ENCODE measurements at places on chromosomes 7 and 10. TPM values are rescaled to one million over a fixed set of nuclear protein-coding genes. Genes with fewer than 3 reads are reported as not detected.
A peak's percentile ranks its signal among the peaks of the same experiment; 100 is the strongest.

Gene DPYSL4
- 0.31 TPM for total RNA-seq

Gene CABCOCO1
- 0.24 TPM for total RNA-seq

Gene DTX2
- total RNA-seq: 15.6 TPM

Gene PRKRIP1
- 19.4 TPM for total RNA-seq

Gene TES
- 14.1 TPM for total RNA-seq

Gene FOXI2
- total RNA-seq: not detected

Gene CEP41
- total RNA-seq: 15.5 TPM

Gene SYT15B
- total RNA-seq: 0.24 TPM

Gene COL28A1
- total RNA-seq: 0.06 TPM

Gene ZCCHC24
- 33.9 TPM for total RNA-seq

Gene SRRM3
- total RNA-seq: not detected

Gene NMT2
- 29.4 TPM for total RNA-seq

Gene GLCCI1
- 15.5 TPM for total RNA-seq

Gene STOX1
- not detected for total RNA-seq

DNA sequence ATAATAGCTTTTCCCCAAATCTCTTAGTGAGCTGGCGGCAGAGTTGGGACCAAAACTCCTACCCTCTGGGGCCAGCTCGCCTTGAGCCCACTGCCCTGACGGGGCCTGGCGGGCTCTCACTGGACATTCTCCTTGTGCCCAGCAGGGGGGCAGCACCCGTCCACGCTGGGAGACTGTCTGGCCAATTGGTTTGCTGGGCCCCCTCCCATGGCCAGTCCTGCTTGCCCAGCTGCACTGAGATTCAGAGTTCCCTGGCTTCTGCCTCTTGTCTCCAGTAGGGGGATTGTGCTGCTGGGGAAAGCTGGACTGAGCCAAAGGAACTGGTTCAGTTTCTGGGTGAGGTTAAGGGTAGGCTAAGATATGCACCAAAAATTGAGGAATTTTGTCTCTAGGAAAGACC is 59.8 kb downstream of the RAMP3 start:
- no peak overlapping the region for H3K27ac ChIP-seq
- no peaks in the 10 kb centered on the region for H3K4me1 ChIP-seq
- H3K27me3 ChIP-seq: peaks cover 40% of the 10 kb centered on the region

DNA sequence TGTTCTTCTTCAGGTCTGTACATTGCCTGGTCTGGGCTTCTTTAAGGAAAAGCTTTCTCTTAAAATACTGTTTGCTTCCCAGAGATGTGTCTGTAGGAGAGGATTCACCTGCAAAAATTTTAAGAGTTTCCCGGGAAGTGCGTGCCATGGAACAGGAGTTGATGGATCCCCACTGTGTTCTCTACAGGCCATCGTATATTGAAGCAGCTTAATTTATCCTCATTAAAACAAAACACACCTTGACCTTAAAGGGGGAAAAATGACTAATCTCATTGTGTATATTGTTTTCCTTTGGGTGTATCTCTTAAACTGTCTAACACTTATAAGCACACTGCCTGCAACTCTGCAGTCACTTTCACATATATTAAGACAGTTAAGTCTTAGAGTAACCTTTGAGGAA is 111.4 kb downstream of the ST7 start:
- H3K4me1 ChIP-seq: peaks cover 54% of the 10 kb centered on the region
- no peaks in the 10 kb centered on the region for H3K27me3 ChIP-seq
- H3K27ac ChIP-seq: no peak overlapping the region

DNA sequence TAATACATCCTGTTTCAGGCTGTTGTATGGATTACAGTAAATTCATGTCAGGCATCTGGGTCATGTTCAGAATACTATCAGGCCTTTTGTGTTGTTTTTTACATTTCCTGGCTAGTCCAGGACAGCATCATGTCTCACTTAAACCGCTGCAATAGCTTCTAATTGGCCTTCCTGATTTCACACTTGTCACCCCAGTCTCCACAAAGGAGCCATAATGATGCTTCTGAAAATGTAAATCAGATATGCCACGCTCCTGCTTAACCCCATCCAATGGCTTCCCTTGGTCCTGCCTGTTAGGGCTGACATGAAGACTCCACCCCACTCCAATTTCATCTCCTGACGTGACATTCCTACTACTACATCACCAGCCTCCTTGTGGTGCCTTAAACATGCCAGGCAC is 220.0 kb downstream of the CACNA2D1 start:
- H3K27ac ChIP-seq: no peak overlapping the region
- no peak overlapping the region for H3K4me3 ChIP-seq
- no peaks in the 10 kb centered on the region for H3K27me3 ChIP-seq
- DNase-seq: no peak
- H3K36me3 ChIP-seq: no peaks in the 10 kb centered on the region
- no peaks in the 10 kb centered on the region for H3K4me1 ChIP-seq

DNA sequence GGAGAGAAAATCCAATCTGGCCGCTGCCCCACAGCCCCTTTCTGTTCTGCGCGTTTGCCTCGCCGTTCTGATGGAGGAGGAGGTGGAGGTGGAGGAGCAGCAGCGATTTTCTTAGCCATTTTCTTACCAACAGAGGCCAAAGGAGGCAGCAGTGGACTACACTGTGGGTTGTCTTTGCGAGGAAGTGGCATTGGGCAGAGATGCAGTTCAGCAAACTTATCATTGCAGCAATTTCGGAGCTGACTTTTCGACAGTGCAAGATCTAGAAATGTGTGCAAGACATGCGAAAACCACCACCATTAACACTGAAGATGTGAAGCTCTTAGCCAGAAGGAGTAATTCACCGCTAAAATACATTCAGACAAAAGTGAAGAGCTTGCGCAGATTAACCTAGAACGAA is 1.9 kb upstream of the ARL4A start:
- H3K27ac ChIP-seq: peak overlapping the region; percentile 77
- H3K4me3 ChIP-seq: peak overlapping the region; percentile 10
- DNase-seq: no peak
- peaks cover 42% of the 10 kb centered on the region for H3K4me1 ChIP-seq
- no peaks in the 10 kb centered on the region for H3K27me3 ChIP-seq

DNA sequence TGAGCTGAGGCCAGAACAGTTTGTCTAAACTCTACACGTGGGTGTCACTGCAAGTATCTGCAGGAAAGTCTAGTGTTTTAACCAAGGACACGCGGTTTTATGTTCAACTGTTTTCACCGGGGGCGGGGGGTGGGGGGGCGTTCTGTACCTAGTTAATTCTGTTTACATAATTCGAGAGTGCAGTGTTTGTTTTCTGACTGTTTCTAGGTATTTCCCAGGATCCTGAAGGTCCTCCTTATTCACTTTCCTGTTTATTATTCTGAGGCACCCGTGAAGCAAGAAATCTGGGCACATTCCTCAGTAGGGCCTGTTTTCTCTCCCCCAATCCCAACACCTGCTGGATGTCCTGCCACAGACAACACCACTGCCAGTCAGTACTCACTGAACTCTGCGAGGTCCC is 7.6 kb downstream of the LOXL4 start:
- peaks cover 1% of the 10 kb centered on the region for H3K27me3 ChIP-seq
- H3K36me3 ChIP-seq: no peaks in the 10 kb centered on the region
- H3K4me3 ChIP-seq: no peak overlapping the region
- H3K27ac ChIP-seq: no peak overlapping the region
- DNase-seq: no peak
- H3K4me1 ChIP-seq: peaks cover 26% of the 10 kb centered on the region

- no peak overlapping the region for H3K4me3 ChIP-seq
- H3K4me1 ChIP-seq: peaks cover 28% of the 10 kb centered on the region
- H3K27me3 ChIP-seq: peaks cover 12% of the 10 kb centered on the region
- no peaks in the 10 kb centered on the region for H3K36me3 ChIP-seq
- no peak for DNase-seq
- no peak overlapping the region for H3K27ac ChIP-seq
These were observed 240.9 kb upstream of the GRB10 start for GRCh38 chr7:51023547-51023946.

DNA sequence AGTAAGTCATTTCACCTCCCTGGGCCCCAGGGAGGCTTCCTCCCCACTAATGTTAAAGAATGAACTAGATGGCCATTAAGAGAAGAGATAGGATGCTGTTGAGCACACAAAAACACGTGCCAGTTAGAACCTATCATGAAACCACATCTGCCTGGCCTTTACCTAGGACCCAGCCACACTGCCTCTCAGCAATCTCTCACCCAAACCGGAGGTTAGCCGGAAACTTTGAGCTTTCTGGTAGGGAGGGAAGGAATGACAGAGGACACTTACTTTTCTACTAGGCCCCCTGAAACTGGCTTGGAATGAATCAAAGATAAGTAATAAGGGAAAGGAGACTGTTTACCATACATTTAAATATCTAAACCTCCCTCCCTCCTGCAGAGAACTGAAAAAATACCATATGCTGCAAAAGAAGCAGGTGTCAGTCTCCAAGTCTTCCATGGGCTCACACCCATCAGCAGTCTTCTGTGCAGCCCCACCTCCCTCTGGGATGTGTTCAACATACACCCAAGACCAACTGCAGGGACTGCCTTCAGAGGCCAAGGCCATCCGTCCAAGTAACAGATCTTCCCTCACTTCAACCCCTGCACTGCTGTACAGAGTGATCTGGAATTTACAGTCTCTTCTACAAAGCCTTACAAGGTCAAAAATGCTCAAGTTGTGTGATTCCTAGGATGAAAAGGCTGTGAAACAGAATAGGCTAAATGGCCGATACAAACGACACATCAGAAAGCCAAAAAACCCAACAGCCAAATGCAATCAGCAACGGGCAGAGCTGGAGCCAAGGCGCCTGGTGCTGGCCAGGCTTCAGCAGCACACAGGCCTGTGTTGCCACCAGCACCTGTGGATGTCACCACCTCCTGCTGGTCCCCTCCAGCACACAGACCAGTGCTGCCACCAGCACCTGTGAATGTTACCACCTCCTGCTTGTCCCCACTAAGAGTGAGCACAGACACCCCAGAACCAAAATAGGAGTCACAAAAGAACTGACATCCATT is 42.4 kb downstream of the SORBS1 start:
- H3K27ac ChIP-seq: no peak overlapping the region
- 0 out of 2 replicates have a peak, but pooled peaks cover 6% of the 10 kb centered on the region for H3K4me1 ChIP-seq
- no peaks in the 10 kb centered on the region for H3K27me3 ChIP-seq

- DNase-seq: no peak
- no peak overlapping the region for H3K27ac ChIP-seq
- H3K27me3 ChIP-seq: peaks cover 34% of the 10 kb centered on the region
- peaks cover 8% of the 10 kb centered on the region for H3K4me1 ChIP-seq
These were observed 480.8 kb downstream of the RPS24 start for GRCh38 chr10:78514459-78514858.

DNA sequence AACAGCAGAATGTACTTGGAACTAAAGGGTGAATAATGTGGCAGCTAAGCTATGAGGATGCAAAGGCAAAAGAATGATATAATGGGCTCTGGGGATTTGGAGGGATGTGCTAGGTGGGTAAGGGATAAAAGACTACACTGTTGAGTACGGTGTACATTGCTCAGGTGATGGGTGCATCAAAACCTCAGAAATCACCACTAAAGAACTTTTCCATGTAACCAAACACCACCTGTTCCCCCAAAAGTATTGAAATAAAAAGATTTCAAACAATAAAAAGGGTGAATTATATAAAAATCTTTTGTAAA is 1.6 kb upstream of the CHCHD2 start:
- H3K36me3 ChIP-seq: peaks cover 18% of the 10 kb centered on the region
- no peak overlapping the region for H3K27ac ChIP-seq
- DNase-seq: no peak

GRCh38 chr10:125756196-125756595 is 19.4 kb downstream of the MMP21 start:
- H3K4me3 ChIP-seq: no peak overlapping the region
- no peaks in the 10 kb centered on the region for H3K27me3 ChIP-seq
- DNase-seq: no peak

DNA sequence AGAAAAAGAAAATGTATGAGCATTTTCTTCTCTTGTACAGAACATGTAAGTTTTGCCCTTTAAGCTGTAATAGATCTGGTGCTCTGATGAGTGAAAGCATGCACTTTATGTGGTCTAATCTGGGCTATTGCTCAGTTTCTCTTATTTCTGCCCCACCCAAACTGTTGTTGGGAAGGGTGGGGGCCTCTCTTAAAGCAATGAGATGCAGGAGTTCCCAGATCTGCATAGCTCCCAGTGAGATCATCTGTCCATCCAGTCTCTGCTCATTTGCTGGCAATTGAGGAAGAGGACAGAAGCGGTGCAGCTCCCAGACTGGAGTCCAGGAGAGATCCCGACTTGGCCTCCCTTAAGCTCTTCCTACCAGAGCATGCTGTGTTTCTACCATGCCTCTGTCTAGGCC is 114.9 kb upstream of the SORCS3 start:
- no peak for DNase-seq
- no peaks in the 10 kb centered on the region for H3K36me3 ChIP-seq
- H3K27ac ChIP-seq: no peak overlapping the region
- H3K4me1 ChIP-seq: no peaks in the 10 kb centered on the region
- peaks cover 9% of the 10 kb centered on the region for H3K27me3 ChIP-seq
- H3K4me3 ChIP-seq: no peak overlapping the region

- no peak overlapping the region for H3K4me3 ChIP-seq
- no peaks in the 10 kb centered on the region for H3K4me1 ChIP-seq
- H3K36me3 ChIP-seq: peaks cover 4% of the 10 kb centered on the region
- H3K27ac ChIP-seq: no peak overlapping the region
- H3K27me3 ChIP-seq: peaks cover 3% of the 10 kb centered on the region
These were observed 13.1 kb downstream of the BRAT1 start for GRCh38 chr7:2542011-2542915.

DNA sequence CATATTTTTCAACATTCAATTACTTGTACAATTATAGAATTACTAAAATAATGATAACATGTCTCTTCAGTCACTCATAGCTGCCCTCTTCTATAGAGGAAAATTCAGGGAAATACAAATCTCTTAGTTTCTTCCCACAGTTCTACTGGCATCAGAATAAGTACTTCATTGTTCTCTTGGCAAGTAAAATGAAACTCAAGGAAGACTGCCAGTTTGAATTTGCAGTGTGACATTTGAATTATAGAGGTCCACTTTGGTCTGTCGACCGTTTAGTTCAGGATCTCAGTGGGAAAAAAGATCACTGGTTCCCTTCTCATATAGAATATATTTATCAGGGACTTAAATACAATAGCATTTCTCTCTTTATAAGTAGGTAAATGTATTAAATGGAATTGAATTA is 114.5 kb downstream of the PON1 start:
- no peaks in the 10 kb centered on the region for H3K36me3 ChIP-seq
- H3K4me1 ChIP-seq: peaks cover 14% of the 10 kb centered on the region
- no peak overlapping the region for H3K27ac ChIP-seq
- H3K27me3 ChIP-seq: no peaks in the 10 kb centered on the region
- H3K4me3 ChIP-seq: no peak overlapping the region

GRCh38 chr7:141949021-141949420 is 2.2 kb upstream of the CLEC5A start:
- no peaks in the 10 kb centered on the region for H3K4me1 ChIP-seq
- H3K4me3 ChIP-seq: no peak overlapping the region
- no peaks in the 10 kb centered on the region for H3K36me3 ChIP-seq

DNA sequence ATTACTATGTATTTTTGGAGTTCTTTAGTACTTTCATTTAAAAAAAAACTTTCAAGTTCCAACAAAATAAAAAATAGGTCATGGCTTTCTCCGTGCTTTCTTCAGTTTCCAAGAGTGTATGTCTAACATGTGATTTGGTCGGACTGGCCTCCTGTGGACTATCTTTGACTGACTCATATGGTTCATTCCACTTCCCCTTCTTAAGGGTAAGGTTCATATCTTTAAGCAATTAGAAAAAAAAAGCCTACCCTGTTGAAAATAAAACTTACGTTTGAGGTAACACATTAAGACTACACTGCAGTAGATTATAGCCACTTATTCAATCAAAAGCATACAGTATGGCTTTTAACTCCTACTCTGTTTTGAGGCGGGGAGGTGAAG is 112.8 kb upstream of the AHR start:
- H3K4me3 ChIP-seq: peak overlapping the region; percentile 76
- DNase-seq: peak; percentile 59
- H3K36me3 ChIP-seq: no peaks in the 10 kb centered on the region
- H3K4me1 ChIP-seq: peaks cover 41% of the 10 kb centered on the region

Measured in HFFc6 (cell line).